Stimulated activated CD4-positive, alpha-beta T cell treated with anti-CD3 and anti-CD28 coated beads, Interleukin-2, amount 100 ng/mL, for 24 hours (primary cell): ENCODE measurements at places on chromosomes 4 and X.

DNA sequence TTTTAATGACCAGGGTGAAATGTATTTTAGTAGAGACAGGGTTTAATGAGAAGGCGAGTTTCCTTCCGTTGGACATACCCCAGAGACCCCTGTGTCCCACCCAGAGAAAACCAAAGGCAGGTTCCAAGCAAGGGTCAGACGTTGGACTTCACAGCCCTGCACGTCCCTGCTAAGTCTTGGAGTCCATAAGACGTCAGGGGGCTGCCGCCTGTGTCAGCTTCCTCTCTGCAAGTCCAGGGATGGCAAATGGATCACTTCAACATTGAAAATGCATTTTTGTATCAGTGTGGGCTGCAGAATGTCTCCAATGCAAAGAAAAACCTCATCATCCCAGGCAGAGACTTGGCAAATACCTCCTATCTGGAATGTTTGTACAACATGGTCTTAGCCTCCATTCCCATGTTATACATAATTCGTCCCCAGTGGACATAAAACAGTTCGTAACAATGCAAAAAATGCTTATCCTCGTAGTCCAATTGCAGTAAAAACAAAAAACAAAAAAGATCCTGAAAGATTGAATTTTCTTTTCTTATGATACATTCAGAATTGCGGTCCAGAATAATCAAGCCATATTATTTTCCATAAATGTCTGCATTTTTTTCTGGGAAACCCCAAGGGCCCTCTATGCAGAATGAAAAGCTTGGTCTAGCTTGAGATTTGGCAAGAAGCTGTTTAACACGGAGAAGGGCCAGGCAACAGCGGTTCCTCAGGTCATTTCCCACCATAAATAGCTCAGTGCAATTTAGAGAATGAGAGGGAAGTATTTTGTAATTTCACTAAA is 190.9 kb downstream of the SHOX start:
- DNase-seq: no peak

- DNase-seq: no peak
These were observed 549.4 kb downstream of the GALNTL6 start for GRCh38 chr4:172362569-172362968.

- no peak for DNase-seq
These were observed 271.2 kb upstream of the TENM3 start for GRCh38 chr4:181971973-181972372.

DNA sequence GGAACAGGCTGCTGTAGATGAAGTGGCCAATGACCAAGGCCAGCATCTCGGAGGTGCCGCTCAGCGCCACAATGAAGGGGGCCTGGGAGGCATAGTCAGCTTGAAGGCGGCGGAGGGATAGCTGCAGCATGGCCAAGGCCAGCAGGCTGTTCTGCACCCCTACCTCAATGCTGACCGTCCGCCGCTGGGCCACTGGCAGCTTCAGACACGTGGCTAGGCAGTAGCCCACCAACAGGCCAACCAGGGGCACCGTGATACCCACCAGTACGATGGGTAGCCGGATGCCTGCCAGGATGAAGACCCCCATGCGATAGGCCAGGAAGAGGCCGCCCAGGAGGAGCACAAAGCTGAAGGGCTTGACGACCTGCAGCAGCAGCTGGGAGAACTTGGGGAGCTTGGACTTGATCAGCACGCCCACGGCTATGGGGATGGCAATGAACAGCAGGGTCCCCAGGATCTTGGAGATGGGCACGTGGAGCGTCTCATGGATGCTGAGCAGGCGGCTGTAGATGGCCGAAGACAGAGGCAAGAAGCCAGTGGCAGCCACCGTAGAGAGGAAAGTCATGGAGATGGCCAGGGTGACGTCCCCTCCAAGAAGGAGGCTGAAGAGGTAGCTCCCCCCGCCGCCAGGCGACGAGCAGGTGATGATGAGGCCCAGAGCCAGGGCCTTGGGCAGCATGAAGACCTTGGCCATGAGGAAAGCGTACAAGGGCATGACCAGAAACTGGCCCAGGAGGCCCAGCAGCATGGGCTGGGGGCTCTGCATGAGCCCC is 1.3 kb upstream of the UBL4A start:
- DNase-seq: no peak

GRCh38 chrX:63475200-63475599 is 124.1 kb upstream of the SPIN4 start:
- DNase-seq: no peak
